ENCODE measurements at places on chromosomes 11 and 22.

DNA sequence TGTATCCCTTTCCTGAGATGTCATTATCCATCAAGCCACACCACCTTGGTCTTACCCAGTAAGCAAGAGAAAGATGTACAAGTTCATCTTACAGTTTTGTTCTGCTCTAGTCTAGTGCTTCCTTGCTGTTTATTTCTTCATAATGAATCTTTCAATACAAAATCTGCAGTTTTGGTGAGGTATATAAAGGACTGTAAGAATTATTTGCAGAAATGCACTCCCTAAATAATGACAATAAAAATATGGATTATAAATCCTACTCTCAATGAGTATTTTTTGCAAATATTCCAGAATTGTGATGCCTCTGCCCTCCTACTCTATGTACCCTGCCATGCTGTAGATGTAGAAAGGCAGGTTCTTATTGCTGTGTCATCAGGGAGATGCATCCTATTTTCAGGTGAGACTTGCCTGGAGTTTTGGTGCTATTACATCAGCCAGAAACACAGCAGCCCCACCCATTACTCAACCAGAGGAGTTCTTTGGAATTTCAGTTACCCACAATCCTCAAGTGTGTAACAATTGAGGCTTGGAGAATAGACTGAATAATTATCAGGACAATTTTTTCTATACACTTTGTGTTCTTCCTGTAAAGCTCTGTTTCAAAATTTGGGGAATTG lies at the start of gene OR10S1:
OR10S1 (minus strand) TSS at position 51 of the 617 bp plus-strand sequence. CDS start 117 bp downstream, outside the sequence.
- no peak for DNase-seq

- DNase-seq = no peak
Observed at GRCh38 chr11:114610984-114611944, 15.7 kb upstream of the NXPE4 start.

- DNase-seq = no peak
Observed at GRCh38 chr11:32023370-32024305, 67.2 kb upstream of the RCN1 start.

DNA sequence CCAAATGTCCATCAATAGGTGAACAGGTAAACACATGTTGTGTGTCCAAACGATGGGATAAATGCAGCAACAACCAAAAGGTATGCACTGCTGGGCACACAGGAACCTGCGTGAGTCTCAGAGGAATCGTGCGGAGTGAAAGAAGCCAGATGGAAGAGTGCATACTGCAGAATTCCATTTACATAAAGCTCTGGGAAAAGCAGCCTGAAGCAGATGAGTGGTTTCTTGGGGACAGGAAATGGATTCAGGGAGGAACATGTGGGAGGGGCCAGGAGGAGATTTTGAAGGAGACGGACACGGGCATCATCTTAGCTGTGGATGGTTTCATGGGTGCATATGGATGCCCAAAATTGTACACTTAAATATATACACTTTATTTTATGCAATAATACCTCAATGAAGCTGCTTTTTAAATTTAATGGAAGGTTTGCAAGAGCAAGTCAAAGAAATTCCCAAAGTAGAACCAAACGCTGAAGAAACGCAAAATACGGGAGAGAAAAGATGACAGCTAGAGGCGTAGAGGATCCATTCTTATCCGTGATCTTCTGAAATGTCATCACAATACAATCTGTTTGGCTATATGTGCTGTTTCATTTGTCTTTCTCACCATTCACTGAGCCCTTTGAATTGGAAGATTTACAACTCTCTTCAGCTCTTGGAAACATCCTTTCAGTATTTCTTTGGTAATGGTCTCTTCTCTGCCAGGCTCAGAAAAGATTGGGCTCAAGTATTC lies 24.5 kb downstream of the ST14 start:
- no peak for DNase-seq

- DNase-seq = peak; percentile 1
Observed at GRCh38 chr11:34030382-34030781, 21.1 kb upstream of the CAPRIN1 start.

- no peak for DNase-seq
Observed at GRCh38 chr22:11066458-11067285, 4461.3 kb upstream of the OR11H1 start.

DNA sequence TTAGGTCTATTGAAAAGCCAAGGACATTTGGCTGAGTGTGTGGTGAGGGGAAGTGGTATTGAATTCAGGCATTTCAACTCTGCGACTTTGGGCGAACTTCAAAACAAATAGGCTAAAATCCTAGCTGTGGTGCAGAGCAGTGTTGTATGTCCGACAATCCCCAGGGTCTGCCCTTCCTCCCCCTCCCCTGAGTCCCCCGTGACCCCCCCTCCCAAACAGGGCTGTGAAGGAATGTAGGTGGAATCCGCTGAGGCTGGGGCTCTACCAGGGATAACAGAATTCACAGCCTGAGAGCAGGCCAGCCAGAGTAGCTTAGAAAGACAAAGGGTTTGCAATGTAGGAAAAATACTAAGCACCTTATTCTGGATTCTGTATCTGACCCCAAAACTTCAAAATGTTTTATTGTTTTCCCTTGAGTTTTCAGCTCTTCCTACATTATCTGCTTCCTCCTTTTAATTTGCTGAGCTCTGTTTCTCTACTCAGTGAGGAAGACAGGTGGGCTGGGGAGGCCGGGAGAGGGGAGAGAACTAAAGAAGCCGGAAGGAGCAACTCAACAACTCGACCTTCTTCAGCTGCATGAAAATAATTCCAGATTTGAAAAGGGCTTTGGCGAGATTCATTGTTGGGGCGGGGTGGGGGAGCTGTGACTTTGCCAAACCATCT lies 315.2 kb downstream of the BLID start:
- no peak for DNase-seq

- DNase-seq = no peak
Observed at GRCh38 chr11:130269326-130269943, 45.3 kb downstream of the ZBTB44 start.

DNA sequence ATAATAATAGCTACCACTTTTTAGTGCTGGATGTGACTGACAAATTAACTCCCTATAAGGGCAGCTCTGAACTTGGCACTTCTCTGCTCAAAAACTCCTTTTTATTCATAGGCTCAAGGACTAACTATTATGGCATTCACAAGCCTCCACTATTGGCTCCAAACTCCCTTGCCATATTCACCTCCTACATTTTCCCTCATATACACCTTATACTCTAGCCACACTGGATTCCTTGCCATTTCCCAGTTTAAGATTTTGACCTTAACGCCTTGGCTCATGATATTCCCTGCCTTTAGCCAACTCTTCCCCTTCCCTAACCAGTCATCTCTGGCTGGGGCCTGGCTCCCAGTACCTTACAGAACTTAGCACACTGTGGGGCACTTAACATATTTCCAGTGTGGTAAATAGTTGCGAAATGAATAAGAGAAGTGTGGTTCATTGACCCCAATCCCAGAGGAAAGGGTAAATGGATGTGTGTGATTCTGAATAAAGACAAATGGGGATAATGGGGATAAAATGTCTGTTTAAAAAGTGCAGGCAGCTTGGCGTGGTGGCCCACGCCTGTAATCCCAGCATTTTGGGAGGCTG lies 40.0 kb upstream of the SORL1 start:
- DNase-seq = no peak

GRCh38 chr11:3222003-3222855 lies 3.6 kb upstream of the MRGPRG start:
- no peak for DNase-seq

GRCh38 chr11:65381716-65382032 lies 772 bp downstream of the SLC25A45 start:
- no peak for DNase-seq

DNA sequence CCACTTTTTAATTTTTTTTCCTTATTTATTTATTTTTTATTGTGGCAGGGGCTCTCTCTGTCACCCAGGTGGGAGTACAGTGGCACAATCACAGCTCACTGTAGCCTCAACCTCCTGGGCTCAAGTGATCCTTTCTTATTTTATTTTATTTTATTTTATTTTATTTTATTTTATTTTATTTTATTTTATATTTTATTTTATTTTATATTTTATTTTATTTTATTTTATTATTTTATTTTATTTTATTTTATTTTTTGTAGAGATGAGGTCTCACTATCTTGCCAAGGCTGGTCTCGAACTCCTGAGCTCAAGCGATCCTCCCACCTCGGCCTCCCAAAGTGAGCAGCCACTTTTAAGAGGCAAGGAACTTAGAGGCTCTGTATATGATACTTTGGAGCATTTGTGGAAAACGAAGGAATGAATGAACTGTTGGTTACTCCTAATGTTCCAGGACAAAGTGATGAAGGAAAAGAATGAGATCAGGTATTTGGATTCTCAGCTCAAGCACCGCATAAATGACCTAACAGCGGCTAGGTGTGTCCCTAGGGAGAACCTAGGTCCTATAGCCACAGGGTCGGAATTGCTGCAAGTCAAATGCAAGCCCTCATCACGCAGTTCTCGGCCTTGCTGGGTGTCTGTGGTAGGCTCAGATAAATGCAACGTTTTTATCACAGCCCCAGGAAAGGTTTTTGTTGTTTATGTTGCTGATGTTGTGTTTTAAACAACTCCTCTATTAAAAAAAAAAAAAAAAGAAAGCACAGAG lies 36.5 kb downstream of the ASCL2 start:
- no peak for DNase-seq

DNA sequence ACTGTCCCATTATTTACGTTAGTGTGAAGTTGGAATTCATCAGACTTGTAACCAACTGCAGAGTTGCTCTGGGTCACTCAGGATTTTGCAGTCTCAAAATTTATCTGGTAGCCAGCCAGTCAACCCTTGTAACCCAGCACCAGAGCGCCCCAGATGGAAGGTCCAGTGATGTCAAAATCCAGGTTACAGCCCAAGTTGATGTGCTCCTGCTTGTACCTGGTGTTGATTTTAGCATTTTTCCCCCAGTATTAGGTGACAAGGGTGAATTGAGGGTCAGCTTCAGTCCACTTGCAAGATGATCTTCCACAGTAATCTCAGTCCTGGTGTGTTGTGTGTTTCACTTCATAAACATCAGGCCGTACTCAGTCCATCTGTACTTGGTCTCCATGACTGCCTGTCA lies 7.5 kb downstream of the TIMM10B start:
- DNase-seq = no peak

DNA sequence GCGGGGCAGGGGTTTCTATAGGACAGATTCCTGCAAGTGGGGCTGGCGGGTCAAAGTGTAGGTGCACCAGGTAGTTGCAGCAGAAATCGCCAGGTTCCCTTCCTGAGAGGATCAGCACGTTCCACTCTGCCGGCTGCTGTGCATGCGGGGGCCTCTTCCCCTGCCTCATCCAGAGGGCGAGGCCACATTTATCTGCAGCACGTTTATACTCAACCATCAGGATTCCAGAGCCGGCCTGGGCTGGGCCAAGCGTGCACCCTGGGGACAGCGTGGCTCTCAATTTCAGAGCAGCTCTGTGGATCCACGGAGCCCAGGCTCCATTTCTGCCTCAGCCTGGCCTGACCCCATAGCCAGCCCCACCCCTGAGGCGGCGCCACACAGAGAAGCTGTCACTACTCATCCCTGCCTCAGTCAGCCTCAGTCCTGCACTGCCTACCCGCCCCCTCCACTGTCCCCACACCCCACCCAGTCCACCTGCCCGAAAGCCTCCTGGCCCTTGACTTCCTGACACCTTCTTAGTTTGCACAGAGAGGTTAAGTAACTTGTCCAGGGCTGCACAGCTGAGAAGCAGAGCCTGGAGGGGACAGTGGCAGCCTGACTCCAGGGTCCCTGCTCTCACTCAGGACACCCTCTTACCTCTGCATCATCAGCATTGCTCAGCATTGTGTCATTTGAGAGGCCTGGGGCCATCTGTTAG lies 45.9 kb upstream of the RTL6 start:
- DNase-seq = no peak

DNA sequence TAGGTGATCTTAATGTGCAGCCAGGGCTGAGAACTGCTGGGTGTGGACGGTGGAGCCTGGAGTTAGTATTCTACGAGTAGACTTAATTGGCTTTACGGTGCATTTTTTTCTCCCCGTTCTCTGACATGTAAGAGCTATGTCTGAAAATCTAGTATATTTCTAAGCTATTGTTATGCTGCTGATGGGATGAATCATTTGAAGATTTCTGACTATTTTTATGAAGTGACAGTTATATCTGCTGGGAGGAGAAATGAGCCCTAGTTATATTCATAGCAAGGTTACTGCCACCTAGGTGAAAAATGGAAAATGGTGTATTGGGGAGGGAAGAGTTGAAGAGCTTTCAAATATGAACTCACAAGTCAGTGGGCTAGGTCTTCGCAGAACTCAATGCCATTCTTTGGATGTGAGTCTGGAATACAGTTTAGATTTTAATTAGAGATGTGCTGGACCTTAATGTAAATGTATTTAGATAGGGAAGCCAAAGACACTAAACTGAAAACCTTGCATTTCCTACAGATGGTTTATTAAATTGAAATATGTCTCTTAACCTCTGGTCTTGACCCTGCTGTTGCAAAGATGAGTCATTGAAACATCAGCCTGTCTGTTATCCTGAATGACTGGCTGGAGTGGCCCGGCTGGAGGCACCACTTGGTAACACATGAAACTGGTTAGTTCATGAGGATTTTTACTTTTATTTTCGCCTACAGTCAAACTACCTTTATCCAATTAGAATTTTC lies 293.7 kb downstream of the DDX10 start:
- no peak for DNase-seq

GRCh38 chr11:72343006-72343756 lies 91.2 kb downstream of the CLPB start:
- DNase-seq = no peak

- DNase-seq = no peak
Observed at GRCh38 chr11:123653827-123654565, 428 bp downstream of the SCN3B start.

GRCh38 chr11:20363500-20364340 lies at the start of gene HTATIP2:
Gene HTATIP2 (plus strand): TSS chr11:20363714. CDS start chr11:20364238, 524 bp downstream.
- DNase-seq = no peak

GRCh38 chr11:120186774-120187591 lies 23.8 kb upstream of the OAF start:
- no peak for DNase-seq

- DNase-seq = no peak
Observed at GRCh38 chr11:11169715-11170351, 183.2 kb downstream of the CSNK2A3 start.

DNA sequence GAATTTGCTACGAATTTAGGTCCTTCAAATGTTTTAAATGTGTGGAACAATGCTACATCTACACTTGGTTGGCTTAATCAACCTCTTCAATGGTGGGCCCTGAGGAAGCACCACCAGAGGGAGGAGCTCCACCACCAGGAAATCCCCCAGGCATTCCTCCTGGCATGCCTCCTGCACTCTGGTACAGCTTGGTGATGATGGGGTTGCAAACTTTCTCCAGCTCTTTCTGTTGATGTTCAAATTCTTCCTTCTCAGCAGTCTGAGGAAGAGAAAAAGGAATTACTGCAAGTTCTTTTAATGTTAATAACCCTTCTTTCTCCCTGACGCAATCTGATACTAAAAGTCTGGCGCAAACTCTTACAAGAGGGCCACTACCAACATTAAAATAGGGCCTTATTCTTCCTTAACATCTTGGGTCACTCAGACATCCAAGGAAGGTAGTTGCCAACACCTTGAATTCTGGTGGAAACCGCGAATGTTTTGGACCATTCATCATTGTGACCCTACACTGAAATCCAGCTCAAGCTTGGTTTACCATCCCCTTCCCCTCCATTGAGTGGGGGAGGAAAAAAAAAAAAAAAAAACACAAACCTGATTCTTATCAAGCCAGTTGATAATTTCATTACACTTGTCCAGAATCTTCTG lies 4.2 kb downstream of the HSPA8 start:
- no peak for DNase-seq

Measured in T1000 (cell line).